Stimulated activated CD4-positive, alpha-beta T cell treated with anti-CD3 and anti-CD28 coated beads, Interleukin-4, amount 100 ng/mL, for 24 hours (primary cell): ENCODE measurements at places on chromosomes 1 and 21.

- DNase-seq, result peak; percentile 29
Measured at GRCh38 chr1:234875953-234876855, 252.4 kb downstream of the TOMM20 start.

DNA sequence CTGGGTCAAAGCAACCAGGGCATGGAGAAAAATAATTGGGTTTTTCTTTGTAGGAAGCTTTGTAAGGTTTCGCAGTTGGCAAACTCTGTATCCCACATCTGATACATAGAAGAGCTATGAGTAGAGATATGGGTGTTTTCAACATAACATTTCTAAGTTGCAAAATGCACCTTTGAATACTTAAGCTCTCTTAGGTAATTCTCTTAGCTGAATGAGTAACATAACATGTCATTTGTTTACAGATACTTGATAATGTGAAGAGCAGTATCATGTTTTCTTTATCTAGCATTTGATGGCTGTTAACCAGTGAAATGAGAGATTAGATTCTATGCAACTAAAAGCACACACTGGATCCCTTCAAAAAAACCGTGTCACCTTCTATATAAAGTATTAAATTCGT is 21.6 kb downstream of the RAVER2 start:
- DNase-seq, result no peak

- DNase-seq, result no peak
Measured at GRCh38 chr1:109181085-109181806, 32.5 kb upstream of the SARS1 start.

GRCh38 chr1:99748419-99748818 is 18.0 kb downstream of the FRRS1 start:
- no peak for DNase-seq

DNA sequence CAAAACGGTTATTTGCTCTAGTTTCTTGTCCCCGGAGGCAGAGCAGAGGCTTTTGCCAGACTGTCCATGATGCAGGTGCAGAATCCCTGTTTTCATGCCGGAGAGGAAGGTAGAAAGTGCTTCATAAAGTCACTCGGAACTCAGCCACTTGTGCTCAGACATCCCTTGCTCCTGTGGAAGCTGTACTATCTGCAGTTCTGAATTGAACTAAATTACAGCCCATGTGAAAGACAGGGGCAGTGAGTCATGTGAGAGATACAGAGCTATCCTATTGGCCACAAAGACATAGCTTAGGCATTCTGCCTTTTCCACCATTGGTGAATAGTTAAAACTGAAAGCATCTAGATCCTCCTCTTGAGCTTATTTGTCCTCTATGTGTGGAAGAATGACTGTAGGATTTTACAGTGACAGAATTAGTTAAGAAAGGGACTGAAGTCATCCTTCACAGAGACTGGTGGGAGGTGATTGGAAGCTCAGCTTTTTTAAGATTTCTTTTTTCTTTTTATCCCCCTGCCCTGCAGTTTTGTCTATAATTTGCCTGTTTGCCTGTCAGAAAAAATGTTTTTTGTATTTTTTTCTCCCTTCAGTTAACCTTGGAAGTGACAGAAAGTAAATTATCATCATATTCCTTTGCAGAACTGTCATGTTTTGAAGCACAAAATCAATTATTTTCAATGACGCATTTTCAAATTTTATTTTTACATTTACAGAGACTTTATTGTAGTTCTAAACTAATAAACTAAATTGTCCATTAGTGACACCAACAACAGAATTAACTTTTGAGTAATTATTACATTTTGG is 298.6 kb downstream of the PTPRC start:
- peak; percentile 50 for DNase-seq

DNA sequence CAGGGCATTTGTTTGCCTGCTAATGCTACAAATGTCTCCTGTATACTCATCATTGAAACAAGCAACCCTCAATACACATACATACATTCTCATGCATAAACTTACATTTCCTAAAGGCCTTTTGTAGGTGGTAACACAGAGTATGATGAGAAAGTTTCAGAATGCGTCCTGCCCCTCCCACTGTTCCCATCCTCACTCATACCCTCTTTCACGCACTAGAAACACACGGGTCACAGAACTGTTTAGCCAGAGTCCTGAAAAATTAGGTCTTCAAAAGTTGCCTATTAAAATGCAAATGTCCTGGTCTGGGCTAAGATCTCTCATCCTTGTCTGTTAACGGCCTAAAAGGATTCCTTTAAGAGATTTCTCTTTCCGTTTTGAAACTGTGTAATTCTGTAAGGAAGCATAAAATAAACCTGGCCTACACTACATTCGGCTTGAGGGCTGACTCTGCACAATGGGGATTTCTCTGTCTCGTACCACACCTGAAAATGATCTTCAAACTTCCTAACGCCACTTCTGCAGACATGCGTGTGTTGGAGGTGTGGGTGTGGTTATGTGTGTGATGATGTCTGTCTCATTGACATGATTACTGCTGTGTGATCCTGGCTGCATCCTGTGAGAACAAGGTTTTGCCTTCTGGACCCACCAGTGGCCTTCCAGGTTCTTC is 5.3 kb upstream of the FCER1A start:
- no peak for DNase-seq

DNA sequence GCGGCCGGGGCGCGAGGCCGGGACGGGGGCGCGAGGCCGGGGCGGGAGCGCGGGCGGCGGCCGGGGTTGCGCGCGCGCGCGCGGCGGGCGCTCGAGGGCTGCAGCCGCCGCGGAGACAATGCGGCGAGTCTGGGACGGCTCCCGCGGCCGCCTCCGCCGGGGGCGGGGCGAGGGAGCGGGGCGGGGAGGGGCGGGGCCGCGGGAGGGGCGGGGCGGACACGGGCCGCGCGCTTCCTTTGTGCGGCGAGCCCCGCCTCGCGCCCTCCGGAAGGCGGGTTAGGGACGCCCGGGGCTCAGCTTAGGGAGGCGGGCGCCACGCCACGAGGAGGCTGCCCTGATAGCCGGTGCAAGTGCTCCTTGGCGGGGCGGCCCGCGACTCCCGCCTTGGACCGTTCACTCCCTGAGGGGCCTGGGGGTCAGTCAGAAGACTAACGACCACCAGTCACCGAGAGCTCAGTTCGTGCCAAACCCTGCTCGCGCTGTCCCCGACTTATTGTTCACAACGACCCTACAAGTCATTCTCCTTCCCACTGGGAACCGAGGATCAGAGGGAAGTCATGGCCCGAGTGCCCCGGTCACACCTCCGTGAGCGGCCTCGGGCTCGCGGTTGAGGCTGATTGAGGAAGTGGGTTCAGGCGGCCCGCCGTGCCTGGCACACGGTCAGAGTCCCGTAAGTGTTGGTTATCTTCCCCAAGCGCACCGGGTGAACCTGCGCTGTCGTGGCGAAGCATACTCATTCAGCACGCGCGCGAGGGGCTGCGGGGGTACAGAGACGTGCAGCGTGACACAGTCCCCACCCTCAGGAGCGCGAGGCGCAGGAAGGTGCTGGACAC is 29.1 kb upstream of the A3GALT2 start:
- DNase-seq, result peak; percentile 78

GRCh38 chr1:60622486-60622885 is 459.9 kb upstream of the NFIA start:
- DNase-seq, result no peak

DNA sequence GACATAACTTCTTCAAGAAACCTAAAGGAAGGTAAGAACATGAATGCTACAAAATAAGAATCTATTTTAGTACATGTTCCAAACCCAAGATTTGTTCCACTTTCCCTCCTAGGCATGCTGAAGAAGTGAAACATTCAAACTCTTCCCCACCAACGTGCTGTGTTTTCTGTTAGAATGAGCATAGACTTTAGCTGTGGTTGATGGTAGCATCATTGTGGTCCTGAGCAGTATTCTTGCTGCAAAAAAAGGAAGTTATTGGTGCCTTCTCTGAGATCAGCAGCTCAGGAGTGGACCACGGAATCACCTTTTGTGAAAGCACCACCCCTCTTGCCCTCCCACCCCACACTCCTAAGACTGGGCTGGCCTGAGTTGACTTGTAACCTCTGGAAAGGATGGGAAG is 100.4 kb upstream of the POGK start:
- no peak for DNase-seq

DNA sequence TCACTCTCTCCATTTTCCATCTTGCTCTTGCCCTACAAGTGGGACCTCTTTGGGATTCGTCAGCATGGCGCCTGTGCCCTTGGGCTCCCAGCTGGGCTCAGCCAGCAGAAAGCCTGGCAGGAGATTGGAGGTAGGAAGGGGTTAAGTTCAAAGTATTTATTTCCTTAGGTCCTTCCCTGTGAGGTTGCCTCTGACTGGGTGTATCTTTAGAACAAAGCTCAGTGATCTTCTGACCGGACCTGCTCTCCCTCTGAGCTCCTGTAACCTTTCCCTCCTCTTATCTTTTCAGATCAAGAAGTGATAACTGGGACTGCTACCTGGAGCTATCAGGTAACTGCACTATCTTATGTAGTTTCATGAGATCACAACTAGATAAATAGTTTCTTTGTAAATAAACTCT is 75.8 kb upstream of the ABCD3 start:
- no peak for DNase-seq

DNA sequence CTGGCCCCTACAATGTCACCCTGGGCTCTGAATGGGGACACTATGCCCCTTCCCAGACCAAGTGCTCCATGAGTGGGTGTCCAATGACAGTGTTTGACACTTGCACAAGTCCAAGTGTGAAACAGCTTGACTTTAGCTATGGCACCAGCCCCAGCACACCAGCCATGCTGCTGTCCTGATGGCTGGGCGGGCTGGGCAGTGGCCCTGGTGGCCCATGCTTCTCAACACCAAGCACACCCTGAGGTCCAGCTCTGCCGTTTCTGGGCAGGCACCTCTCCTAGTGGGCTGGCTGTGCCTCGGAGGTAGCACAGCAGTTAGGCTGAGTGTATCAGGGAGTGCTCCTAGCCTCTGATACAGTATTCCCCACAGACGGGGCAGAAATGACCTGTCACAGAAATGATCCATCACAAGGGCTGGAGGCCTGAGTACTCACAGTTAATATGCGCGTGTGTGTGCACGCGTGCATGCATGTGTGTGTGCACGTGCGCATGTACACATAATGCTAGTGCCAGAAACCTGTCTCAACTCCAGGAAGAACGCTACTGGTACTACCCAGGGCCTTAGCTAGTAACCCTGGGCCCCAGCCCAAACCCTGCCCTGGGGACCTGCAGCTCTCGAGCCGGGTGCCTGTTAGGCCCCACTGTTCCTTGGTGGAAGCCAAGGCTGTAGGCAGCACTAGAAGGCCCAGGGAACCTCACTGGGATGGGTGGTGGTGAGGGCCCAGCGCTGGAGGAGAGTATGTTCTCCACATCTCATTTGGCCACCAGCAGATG is 134.0 kb downstream of the DMRTB1 start:
- DNase-seq, result no peak

DNA sequence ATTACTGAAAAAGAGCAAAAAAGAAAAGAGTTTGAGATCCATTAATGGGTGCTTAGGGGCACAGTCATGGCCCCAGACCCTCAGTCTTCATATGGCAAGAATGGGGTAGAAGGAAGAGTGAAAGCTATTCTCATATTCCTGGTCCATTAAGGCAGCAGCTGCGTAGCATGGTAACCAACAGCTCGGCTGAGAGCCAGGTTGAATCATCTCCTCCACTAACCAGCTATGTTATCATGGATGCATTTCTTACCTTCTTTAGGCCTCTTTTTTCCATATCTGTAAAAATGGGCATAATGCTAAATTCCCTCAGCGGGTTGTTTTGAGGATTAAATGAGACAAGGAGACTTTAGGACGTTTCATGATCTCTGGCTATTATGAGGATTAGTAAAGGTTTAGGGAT is 15.0 kb upstream of the SARS1 start:
- DNase-seq, result no peak

- DNase-seq, result no peak
Measured at GRCh38 chr21:24289539-24289938, 1317.7 kb downstream of the MRPL39 start.

GRCh38 chr1:145845144-145845513 is 301 bp upstream of the NUDT17 start:
- DNase-seq, result no peak

- peak; percentile 49 for DNase-seq
Measured at GRCh38 chr21:36135391-36136102, 668 bp downstream of the CBR3 start.

- DNase-seq, result no peak
Measured at GRCh38 chr1:175494011-175494554, 249.3 kb downstream of the TNR start.

DNA sequence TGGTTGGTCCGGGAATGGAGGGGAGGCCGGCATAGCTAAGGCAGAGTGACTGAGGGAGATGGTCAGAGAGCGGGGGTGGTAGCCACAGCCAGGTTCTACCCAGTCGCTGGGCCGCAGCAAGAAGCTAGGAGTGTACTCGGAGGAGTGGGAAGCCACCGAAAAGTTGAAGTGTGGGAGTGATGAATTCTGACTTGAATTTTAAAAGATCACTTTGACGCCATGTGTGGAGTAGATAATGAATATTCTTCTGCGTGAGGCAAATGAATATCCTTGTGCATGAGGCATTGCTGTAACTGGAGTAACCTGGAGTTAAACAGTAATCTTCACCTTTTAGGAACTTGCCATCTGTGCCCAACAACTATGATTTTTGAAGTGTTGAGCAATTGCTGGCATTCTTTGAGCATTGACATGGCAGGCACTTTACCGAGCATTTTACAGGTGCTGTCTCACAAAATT is 6.9 kb downstream of the CTPS1 start:
- no peak for DNase-seq

- no peak for DNase-seq
Measured at GRCh38 chr1:118209648-118210047, 24.6 kb upstream of the SPAG17 start.

DNA sequence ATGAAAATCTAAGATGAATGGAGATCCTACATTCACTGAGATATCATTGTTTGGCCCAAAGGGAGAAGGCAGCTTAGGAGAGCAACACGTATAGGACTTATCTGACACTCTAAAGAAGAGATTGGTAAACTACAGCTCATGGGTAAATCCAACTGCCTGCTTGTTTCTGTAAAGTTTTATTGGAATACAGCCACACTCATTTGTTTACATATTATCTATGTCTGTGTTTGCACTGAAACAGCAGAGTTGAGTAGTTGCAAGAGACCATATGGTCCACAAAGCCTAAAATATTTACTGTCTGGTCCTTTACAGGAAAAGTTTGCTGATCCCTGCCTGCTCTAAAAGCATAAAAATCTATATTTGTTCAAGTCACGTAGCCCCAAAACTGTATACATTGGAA is 14.3 kb upstream of the LRRC53 start:
- DNase-seq, result no peak

- DNase-seq, result no peak
Measured at GRCh38 chr1:2193514-2194281, 874 bp downstream of the FAAP20 start.

- no peak for DNase-seq
Measured at GRCh38 chr1:10626131-10626731, 151.5 kb downstream of the PEX14 start.

GRCh38 chr1:57485643-57486042 is 61.8 kb upstream of the DAB1 start:
- DNase-seq, result no peak

GRCh38 chr1:86209346-86209745 is 52.8 kb upstream of the COL24A1 start:
- DNase-seq, result no peak

- DNase-seq, result no peak
Measured at GRCh38 chr1:228697207-228698016, 37.9 kb upstream of the RHOU start.
